T47D (cell line): ENCODE measurements at places on chromosomes 2 and 18.

DNA sequence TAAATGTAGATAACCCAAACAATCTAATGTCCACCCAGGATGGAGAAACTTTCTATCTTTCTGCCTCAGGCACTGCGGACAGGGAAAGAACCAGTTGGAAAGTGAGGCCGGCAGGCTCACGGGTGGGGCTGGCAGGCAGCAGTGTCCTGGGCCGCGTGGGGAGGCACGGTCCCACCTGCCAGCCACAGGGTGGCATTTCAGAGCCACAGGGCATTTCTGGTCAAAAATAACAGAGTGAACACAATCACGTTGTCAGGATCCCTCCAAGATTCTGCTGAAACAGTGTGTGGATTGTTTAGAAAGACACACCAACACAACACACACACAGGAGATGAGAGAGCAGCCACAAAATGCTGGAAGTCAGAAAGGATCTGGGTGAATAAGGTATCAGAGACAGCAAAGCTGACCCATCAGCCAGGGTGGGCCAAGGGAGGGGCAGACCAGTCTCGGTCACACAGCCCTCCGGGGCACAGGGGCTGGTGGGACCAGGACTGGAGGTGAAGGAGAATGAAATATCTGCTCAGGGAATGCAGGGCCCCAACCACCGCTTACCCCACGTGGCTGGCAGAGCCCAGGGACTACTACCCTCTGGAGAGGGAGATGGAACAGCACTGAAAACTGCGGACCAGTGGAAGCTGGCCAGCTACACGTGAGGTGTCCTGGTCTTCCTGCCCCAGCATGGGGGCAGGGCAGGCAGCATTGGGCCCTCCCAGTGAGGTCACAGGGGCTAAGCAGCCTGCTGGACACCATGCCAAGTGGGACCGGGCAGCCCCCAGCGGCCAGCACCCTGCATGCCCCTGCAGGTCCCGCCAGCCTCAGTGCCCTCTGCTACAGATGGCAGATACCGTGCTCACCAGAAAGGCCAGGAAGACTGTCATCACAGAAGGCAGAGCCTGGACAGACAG lies 173.9 kb downstream of the HDAC4 start:
- no peak for DNase-seq

DNA sequence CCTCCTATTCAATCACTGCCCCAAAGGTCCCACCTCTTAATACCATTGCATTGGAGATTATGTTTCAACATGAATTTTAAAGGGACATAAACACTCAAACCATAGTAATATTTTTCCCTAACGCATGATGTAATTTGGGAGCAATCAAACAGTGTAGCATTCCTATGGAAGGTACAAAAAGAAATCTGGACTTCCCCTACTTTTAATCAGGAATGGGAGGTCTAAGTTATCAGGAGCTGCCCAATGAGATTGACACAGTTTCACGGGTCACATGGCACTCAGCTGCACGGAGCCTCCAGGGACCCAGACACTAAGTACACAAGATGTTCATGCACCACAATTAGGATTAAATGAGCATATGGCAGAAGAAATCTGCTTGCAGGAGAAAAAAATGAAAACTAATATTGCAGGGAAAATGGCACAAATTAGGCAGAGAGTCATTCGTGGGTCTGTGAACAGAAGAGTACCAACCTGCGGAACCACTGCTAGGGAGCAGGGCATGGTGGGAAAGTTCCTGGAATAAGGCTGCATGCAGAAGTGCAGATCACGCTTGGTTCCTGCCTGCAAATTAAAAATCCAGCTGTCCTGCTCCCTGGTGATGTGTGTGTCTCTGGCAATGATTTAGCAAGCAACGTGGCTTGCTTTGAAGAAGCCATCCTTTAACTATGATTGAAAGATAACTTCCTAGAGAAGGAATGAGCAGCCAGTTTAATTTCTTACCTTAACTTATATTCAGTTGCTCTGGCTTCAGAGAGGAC lies 326.6 kb upstream of the ID2 start:
- no peak for DNase-seq

GRCh38 chr2:213834331-213834730 lies 550.1 kb downstream of the SPAG16 start:
- no peak for DNase-seq

- peak; percentile 65 for DNase-seq
Observed at GRCh38 chr2:45643543-45644542, 7.6 kb upstream of the PRKCE start.

DNA sequence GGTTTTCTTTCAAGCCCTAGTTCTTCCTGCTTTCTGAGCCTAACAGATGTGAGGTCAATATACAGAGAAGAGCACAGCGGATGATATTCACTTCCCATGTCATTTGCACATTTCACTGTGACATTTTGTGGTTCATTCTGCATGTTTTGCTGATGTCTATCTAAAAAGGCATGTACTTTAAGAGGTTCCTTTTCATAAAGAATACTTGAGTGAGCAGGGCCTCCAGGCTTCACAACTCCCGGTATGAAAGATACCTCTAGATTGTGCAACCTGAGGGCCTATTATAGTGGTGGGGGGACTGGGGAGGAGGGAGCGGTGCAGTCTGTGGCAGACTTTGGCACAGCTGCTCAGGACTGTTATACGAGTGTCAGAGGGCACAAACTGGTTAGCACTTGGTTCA lies 54.6 kb downstream of the CPO start:
- DNase-seq: no peak

DNA sequence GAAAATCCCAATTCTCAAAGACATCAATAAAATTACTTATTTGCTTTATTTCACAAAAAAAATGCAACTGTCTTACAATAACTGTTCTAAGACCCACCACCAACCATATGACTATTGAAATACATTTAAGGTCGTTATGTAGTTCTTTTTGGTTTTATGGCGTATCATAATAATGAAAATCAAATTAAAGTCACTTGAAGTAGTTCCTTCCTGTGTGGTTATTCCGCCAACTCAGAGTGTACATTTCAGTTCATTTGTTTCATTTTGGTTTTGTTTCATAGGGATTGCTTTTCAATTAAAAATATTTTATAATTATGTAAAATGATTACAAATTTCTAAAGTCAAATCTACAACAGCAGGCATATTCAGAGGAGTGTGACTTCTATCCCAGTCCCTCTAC lies 45.9 kb upstream of the AAK1 start:
- no peak for DNase-seq
